Fibroblast of villous mesenchyme (primary cell): ENCODE measurements at places on chromosomes 4 and X.

GRCh38 chrX:75784680-75785491 lies at the start of gene MAGEE2:
Gene MAGEE2, minus strand, starts transcription at chrX:75785254. Its CDS starts 203 bp downstream, at chrX:75785051.
- no peak for DNase-seq

DNA sequence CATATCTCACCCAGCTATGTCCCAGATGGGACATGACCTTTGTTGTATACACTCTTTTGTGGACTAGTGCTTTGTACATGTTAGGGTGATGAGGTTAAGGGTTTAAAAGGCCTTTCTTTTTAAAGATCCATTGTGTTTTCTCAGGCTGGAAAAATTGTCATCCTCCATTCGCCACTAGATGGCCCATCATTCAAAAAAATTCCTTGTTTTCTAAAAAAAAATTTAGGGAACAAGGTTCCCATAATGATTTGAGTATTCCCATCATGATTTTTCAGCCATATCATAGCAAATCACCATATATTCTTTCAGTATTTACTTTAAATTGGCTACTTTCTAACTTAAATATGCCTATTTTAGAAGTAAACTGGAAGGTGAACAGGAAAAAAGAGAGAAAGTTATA lies 91.9 kb upstream of the TMEM164 start:
- DNase-seq, result peak; percentile 3

GRCh38 chr4:53067125-53067802 lies 205.1 kb downstream of the RASL11B start:
- DNase-seq, result no peak

DNA sequence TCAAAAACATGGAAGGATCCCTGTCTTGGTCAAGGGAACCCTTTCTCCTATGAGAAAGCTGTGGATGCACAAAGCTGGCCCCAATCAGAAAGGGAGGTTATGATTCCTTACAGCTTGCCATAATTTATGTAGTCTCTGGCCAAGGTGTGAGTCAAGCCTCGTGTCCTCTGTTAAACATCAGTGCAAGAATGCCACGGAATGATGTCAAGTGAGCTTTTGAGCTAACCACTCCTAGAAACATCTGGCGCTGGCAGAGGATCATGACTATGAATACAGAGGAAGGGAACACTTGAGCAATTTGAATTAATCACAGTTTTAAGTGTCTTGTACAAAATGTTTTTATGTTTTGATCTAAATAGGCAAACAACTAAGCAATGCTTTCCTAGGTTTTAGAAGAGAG lies 51.5 kb upstream of the RAP2C start:
- DNase-seq, result peak; percentile 95

GRCh38 chrX:153667281-153667955 lies 6.2 kb downstream of the PNCK start:
- DNase-seq, result no peak

- no peak for DNase-seq
Measured at GRCh38 chr4:165600959-165601683, 222.3 kb downstream of the CPE start.

DNA sequence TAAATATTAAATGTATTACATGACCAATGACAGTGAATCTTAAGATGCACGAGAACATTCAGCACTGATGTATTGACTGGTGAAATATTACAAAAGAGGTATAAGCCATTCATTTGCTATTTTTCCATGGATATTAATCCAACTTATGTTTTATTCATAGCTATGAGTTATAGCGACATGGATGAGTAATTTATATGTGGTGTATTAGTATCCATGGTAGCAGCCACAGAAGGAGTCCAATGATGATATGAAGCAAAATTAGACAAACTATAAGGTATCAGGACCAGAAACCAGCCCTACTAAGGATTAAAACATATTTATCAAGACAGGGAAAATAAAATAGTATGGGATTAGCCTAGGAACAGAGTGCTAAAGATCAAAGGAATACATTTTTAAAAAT lies 50.7 kb downstream of the THAP9 start:
- DNase-seq, result no peak
